Fibroblast of skin of right quadriceps (primary cell): ENCODE measurements at places on chromosomes 2 and 18.

- peak; percentile 43 for DNase-seq
These were observed 142.2 kb upstream of the PXDN start for GRCh38 chr2:1886405-1886992.

DNA sequence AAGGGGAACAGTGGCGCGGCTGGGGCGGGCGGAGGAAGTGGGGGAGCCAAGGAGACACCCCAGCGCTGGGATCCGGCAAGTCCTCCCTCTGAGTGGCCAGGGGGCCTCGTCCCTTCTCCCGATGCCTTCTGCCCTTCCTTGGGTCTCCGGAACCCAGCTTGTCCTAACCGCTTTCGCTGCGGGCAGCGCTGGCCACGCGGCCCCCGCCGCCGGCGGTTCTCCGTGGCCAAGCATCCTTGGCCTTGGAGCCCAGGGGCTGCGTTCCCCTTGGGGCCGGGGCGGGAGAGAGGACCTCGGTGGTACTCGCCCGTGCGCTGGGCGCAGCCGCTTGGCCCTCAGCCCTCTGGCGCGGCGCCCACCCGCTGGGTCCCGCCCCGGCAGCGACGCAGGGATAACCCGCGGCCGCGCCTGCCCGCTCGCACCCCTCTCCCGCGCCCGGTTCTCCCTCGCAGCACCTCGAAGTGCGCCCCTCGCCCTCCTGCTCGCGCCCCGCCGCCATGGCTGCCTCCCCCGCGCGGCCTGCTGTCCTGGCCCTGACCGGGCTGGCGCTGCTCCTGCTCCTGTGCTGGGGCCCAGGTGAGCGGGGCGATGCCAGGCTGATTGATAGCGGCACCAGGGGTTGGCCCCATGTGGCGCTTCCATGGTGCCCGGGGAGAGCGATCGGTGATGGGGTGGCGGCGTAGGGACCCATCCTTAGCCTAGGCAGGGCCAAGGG lies 128.7 kb downstream of the UXS1 start:
- no peak for DNase-seq

DNA sequence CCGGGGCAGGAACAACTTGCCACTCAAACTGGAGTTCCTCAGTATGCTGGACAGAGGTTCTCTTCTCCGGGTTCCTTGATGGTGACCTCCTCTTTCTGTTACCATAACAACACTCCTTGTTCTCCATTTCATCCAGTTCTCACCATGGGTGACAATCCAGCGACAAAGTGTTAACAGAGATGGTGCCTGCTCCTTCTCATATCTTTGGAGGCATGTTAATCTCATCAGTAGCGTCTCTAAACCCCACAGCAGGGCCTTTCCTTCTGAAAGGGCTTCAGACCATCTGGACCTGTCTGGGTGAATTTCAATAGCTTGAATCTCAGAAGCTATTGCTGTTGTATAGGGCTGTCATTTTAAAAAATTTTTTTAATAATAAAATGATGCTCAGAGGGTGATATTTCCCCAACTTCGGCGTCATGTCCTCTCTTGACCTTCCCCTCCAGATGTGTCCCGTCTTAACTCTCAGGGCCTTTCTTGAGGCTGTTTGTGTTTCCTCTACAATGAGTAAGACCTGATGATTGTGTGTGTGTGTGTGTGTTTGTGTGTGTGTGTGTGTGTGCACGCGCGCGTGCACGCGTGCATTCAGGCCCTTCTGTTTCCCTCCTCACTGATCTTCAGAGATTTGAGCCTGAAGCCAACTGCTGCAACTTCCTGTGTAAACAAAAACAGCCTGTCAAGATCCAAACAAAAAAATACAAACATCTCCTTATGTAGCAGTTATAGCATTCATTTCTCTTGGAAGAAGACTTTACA lies 24.3 kb upstream of the CETN1 start:
- DNase-seq: no peak

DNA sequence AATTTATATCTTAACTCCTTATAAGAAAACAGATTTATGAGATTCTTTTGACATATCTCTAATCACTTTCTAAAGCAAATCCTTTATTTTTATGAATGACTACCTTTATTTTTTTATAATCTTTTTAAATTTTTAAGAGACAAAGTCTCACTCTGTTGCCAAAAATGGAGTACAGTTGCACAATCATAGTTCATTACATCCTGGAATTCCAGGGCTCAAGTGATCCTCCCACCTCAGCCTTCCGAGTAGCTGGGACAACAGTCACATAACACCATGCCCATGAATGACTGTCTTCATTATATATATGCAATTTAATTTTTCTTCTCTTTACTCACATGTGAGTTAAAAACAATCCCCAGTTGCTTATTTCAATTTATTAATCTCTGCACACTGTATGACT lies 21.7 kb downstream of the ACADL start:
- no peak for DNase-seq

GRCh38 chr2:18159896-18160295 lies 281.4 kb downstream of the KCNS3 start:
- no peak for DNase-seq

- DNase-seq: no peak
These were observed 276.2 kb upstream of the ZEB2 start for GRCh38 chr2:144796164-144796563.

- DNase-seq: peak; percentile 52
These were observed 19.5 kb upstream of the CFAP36 start for GRCh38 chr2:55500025-55500424.

DNA sequence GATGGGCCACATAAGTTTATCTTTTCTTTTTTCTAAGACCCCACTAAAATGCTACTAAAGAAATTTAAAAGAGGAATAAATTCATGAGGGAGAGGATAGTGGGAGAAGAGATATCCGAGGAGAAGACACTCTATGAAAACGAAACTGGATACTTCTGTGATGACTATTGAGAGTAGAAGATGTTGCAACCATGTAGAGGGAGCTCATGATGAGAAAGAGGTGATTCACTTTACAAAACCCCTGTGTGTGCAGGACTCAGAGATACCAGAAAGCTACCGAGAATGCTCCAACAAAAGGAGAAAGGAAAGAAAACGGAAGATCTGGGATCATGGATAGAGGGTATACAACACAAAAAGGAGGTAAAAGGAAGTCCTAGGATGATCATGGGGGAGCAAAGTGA lies 34.9 kb downstream of the SLC38A11 start:
- DNase-seq: peak; percentile 93

DNA sequence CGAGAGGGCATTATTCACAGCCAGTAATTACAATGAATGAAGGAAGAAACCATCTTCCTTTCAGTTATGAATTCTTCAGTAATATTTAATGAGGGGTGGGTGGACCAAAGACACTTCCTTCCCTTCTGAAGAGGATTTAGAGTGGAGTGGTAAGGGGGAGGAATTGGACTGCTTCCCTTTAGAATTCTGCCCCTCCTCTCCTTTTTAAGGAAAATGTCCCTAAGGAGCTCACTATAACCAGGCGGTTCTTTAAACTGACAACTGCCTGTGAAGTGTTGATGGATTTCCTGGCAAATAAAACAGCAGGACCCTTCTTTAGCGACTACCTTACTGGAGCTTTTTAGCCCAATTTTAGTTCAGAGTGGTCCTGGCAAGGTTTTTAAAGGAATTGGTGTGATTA lies 86.4 kb downstream of the LIMS1 start:
- no peak for DNase-seq

GRCh38 chr2:236661061-236661761 lies 91.6 kb downstream of the ACKR3 start:
- DNase-seq: peak; percentile 82

- peak; percentile 2 for DNase-seq
These were observed 47.8 kb upstream of the SLC4A10 start for GRCh38 chr2:161576421-161576820.

DNA sequence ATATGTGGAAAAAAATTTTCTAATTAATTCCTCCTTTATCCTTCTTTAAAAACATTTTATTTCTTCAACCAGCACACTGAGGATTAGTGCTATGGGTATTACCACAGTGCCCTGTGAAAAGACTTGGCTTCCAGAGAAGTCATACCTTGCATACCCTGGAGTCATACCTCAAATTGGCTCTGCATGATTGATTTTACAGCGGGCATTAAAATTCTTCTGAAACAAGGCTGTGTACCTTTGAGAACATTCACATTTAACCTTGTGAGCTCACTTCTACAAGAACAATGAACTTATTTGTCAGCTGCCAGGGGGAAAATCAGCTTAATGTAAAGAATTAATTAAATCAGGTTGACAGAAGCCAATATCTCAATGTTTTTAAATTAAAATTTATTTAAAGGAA lies 44.6 kb downstream of the SLC35F5 start:
- no peak for DNase-seq

DNA sequence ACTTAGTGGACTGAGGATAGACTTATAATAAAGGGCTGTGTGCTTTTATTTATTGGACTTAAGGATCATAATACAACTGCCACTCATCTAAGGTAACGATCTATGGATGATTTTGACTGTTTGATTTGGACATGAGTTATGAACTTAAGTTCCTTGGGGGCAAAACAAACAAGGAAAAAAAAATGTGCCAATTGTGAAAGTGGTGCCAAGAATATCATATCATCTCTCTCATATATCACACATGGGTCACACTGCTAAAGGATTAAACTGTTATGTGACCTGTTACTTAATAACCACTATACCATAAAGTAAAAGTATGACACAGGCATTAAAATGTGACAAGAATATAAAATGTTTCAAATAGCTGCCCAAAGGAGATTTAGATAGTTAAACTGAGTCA lies 886.3 kb downstream of the ERBB4 start:
- no peak for DNase-seq

GRCh38 chr18:10739152-10739551 lies 213.3 kb downstream of the NAPG start:
- peak; percentile 60 for DNase-seq

DNA sequence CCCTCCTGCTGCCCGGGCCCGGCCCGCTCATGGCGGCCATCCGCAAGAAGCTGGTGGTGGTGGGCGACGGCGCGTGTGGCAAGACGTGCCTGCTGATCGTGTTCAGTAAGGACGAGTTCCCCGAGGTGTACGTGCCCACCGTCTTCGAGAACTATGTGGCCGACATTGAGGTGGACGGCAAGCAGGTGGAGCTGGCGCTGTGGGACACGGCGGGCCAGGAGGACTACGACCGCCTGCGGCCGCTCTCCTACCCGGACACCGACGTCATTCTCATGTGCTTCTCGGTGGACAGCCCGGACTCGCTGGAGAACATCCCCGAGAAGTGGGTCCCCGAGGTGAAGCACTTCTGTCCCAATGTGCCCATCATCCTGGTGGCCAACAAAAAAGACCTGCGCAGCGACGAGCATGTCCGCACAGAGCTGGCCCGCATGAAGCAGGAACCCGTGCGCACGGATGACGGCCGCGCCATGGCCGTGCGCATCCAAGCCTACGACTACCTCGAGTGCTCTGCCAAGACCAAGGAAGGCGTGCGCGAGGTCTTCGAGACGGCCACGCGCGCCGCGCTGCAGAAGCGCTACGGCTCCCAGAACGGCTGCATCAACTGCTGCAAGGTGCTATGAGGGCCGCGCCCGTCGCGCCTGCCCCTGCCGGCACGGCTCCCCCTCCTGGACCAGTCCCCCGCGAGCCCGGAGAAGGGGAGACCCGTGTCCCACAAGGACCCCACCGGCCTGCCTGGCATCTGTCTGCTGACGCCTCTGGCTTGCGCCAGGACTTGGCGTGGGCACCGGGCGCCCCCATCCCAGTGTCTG lies 767 bp downstream of the RHOB start:
- peak; percentile 33 for DNase-seq

- peak; percentile 28 for DNase-seq
These were observed 141.8 kb downstream of the GRB14 start for GRCh38 chr2:164479460-164479859.

- DNase-seq: peak; percentile 28
These were observed 38.9 kb upstream of the TRIM43 start for GRCh38 chr2:95552911-95553310.

- DNase-seq: no peak
These were observed 65.4 kb downstream of the SATB2 start for GRCh38 chr2:199392363-199392762.

GRCh38 chr2:135650721-135651120 lies 90.9 kb upstream of the UBXN4 start:
- DNase-seq: peak; percentile 21

DNA sequence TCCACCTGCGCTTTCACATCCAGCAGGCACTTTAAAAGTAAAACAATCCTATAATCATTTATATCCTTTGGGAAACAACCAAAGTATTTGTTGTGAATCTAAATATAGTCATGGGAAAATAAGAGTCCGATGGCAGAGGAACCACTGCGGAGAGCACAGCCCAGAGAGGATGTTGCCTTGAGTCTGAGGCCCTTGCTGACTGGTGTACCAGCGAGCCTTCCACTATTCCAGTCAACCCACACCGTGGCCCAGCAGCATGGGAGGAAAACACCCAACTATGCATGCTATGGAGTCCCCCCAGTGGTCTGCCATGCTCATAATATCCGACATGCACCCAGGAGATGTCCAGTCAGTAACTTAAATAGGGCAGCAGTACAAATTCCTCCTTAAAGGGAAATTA lies 21.6 kb downstream of the KANSL3 start:
- no peak for DNase-seq

DNA sequence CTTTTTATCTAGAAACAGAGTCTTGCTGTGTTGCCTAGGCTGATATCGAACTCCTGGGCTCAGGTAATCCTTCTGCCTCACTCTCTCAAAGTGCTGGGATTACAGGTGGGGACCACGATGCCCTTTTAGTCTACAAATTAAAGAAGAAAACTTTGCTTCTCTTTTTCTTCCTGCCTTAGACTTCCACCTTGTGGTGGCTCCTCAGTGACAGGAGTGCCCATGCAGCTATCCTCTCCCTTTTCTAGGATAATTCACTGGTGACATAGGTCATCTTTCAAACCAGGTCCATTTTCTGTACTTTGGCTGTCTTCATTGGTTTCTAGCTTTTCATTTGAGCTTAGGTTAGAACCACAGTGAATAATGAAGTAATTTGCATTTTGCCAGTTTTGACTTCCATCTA lies 13.6 kb downstream of the DCAF17 start:
- no peak for DNase-seq

DNA sequence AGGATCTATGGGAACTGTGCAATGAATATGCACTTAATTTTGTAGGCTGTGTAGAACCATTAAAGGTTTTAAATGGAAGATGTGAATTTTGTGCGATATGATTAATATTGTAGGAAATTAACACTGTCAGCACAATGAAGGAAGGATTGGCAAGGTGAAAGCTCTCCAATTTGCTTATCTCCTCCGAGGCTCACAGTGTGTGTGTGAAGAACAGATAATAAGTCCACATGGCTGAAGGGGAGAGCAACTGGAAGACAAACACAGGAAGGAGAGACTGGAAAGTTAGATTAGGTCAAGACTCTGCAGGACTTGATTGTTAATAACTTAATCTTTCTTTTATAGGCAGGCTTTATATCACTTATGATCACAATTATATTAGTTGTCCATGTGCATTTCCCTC lies 269.7 kb upstream of the VRK2 start:
- DNase-seq: no peak

GRCh38 chr18:76986406-76986805 lies 146.2 kb downstream of the MBP start:
- DNase-seq: no peak
